ENCODE measurements at places on chromosomes 3 and 15. TPM values are rescaled to one million over a fixed set of nuclear protein-coding genes. Genes with fewer than 3 reads are reported as not detected.

Gene IL5RA
- not detected for total RNA-seq

Gene EPHB3
- total RNA-seq, result 8.4 TPM

Gene ATP10A
- 1.4 TPM for total RNA-seq

Gene LTF
- total RNA-seq, result not detected

Gene SRGAP3
- total RNA-seq, result 5.3 TPM

Gene SELENOK
- 44.1 TPM for total RNA-seq

Gene OXSM
- total RNA-seq, result 7.3 TPM

Gene CYP1A1
- 0.45 TPM for total RNA-seq

Gene ARRDC4
- 1.0 TPM for total RNA-seq

Gene C3orf49
- total RNA-seq, result not detected

GRCh38 chr3:14047841-14048240 is 76.8 kb downstream of the CHCHD4 start:
- DNase-seq, result no peak

GRCh38 chr15:78540871-78541743 is 863 bp downstream of the PSMA4 start:
- peak; percentile 26 for DNase-seq

- peak; percentile 83 for DNase-seq
These were observed 717 bp downstream of the PXK start for GRCh38 chr3:58333206-58334012.

DNA sequence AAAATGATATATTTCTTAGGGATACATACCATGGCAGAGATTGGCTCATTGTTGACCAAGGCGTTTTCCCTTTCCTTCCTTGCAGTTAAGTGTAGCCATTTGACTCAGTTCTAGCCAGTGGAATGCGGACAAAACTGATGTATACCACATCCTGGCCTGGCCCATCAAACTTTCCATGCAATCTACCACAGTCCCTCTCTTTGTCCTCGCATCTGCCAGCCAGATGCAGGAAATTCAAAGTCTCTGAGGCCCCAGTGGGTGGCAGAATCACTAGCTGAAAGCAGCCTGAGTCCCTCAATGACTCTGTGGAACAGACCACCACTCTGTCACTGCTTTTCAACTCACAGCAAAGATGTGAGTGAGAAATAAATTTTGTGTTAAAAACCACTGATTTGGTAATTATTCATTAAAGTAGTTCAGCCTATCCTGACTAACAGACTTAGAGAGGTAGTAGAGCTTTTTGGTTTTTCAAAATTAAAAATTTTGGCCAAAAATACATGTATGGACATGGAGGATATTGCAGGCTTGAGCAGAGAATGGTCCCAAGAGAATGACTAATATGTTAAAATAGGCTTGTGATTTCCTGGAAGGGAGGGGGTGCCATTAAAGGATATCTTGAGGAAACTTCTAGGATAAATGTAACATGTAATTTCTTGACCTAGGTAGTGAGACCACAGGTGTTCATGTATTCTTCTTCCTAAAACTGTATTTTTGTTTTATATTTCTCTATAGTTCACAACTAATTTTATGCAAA is 10.9 kb downstream of the LRRFIP2 start:
- DNase-seq, result peak; percentile 39

DNA sequence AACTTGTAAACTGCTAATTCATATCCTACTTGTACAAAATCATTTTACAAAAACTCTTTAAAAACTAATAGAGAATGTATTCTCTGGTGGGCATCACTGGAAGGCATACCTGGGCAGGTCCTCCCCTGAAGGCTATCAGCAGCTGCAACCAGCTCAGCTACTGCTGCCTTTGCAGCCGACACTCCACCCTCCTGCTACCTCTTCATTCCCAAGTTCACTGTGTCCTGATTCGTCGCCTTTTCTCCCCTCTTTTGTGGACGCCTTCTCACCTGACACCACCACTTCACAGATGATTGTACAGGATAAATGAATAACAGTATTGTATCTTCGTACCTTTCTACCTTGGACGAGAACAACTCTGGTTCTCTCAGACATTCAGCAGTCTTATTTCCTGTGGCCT is 28.9 kb downstream of the B4GALT4 start:
- no peak for DNase-seq

GRCh38 chr3:174120997-174121396 is 723.5 kb downstream of the NLGN1 start:
- no peak for DNase-seq

- DNase-seq, result no peak
These were observed 862.7 kb upstream of the SEMA6D start for GRCh38 chr15:46854564-46854963.

DNA sequence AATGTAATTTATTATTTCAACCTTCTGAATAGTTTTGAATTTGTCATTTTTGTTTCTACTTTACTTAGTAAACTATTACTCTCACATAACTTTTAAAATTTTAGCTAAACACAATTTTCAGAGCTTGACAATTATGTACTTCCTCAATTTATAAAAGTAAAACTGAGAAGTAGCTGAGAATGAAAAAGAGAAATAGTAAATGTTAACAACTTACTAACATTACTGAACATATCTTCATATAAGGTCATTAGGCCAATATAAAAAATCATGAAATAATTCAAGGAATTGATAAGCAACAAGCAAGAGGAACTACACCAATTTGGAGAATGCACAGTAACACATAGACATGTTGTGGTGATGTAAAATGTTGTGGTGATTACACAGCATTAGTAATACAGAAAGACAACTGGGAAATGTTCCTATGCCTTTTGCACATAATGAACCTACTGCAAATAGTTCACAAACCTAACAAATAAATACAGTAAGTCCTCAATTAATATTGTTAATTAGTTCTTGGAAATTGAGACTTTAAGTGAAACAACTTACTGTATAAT is 137.9 kb downstream of the CBLB start:
- DNase-seq, result no peak

GRCh38 chr3:180523040-180523439 is 78.9 kb upstream of the TTC14 start:
- no peak for DNase-seq

- DNase-seq, result no peak
These were observed 8.1 kb upstream of the CDIN1 start for GRCh38 chr15:36571301-36571700.

DNA sequence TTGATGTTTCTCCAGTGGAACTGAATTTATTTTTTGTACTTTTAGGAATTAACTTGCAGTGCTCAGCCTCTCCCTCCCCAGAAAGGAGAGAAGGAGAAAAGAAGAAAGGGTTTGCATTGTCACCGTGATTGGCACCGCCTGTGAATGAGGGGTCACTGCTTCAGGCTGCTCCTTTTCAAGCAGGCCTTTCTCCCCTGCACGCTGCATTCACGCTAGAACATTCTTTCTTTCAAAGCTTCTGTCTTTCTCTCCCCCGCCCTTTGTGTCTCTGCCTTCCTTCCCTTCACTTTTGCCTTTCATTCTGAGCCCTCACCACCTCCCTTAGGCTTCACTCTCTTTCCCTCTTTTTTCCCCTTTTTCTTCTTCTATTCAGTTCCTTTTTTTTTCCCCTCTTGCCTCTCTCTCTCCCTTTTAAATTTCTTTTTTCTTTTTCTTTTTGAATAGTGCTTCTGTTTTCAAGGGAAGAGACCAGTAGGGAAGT is 42.4 kb downstream of the ZNF710 start:
- DNase-seq, result no peak

GRCh38 chr15:69161079-69161877 is 843 bp downstream of the GLCE start:
- peak; percentile 65 for DNase-seq

DNA sequence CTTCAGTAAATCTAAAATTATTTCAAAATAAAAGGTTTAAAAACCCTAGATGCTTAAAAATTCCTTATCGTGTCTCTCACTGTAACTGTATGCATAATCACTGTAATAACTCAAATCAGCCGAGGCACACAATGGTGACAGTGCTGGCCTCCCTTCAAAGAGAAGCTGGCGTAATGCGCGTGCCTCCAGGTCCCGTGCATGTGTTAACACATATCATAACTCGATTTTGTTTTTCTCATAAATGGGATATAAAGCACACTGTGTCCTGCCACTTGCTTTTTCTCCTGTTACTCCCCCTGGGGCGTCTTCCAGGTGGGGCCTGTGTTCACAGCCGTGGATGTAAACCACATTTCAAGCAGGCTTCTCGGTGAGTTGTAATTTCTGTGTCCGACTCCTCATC is 56.0 kb downstream of the TPRA1 start:
- DNase-seq, result no peak

- no peak for DNase-seq
These were observed 27.8 kb downstream of the IQCF6 start for GRCh38 chr3:51751287-51751686.

DNA sequence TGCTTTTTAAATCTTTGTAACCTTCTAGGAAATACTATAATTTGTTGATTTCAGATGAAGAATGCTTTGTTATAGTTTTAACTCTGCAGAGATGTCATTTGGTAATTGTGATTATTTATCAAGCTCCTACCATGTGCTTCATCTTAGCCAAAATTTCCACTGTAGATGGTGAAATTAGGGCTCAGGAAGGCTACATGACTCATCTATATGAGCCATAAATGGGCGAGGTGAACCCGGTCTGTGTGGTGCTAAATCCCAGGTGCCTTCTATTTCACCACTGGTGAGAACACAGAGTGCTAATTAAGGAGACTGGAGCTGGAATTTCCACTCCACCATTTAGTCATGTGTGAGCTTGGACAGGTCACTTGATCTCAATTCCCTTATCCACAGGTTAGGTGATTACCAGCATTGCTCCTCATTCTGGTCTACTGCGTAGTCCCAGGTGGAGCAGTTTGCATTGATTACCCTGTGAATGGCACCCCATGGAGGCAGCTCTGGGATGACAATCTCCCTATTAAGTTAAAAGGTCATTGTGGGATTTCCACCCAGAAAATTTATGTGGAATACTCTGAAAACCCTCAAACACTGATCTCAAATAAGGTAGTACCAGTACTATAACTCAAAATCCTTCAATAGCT is 2.8 kb upstream of the CCR3 start:
- DNase-seq, result peak; percentile 8

DNA sequence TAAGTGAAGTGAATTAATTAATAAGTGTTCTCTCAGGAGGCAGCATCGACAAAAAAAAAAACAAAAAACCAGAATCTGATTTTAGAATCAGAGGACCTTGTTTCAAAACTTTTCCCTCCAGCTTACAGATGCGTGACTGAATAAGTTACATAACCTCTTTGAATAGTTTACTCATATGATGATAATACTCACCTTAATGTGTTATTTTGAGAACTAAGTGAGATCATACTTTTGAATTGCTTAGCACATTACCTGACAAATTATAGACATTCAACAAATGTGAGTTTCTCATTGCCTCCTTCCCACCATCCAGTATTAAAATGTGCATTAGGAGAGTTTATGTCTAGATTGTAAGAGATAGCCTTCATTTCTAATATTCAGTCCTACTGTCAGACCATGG is 94.0 kb downstream of the SOX2 start:
- DNase-seq, result no peak

- DNase-seq, result peak; percentile 25
These were observed 13.2 kb downstream of the DPH3 start for GRCh38 chr3:16251316-16252085.

GRCh38 chr3:45666757-45667431 is 22.3 kb upstream of the SACM1L start:
- DNase-seq, result no peak

GRCh38 chr3:108241146-108241545 is 18.9 kb upstream of the IFT57 start:
- DNase-seq, result no peak

DNA sequence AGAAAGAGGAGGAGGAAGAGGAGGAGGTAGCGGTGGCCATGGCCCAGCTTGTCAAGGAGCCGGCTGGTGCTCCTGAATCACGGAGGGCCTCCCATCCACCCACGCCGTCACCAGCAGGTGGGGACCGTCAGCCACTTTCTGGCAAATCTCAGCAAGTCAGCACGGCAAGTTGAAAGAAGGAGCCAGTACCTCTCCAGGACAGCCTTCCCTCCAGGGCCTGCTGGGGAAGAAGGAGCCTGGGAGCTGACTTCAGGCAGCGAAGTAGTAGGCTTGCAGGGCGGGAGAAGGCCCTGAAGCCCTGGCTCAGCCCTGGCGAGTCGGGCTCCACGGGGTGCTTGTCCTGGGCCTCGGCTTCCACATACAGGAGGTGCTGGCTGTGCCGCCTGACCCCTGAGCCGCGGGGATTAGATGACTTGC is 99.2 kb upstream of the TRPM1 start:
- peak; percentile 83 for DNase-seq

DNA sequence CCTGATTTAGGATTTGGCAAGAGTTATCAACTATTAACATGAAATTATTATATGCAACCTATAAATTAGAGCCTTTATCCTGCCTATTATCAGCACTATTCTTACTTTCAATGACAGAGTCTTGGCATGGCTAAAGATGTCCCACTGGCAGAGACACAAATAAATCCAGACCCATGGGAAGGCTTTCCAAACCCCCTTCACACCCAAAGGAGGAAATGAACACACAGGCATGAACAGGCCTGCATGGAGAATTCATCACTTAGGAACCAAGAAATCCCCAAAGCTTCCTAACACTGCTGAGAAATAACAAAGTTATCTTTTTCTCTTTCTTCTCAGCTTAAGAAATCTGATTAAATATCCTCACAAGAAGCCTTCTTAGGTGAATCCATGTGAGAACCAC is 213.9 kb downstream of the OCA2 start:
- no peak for DNase-seq

- DNase-seq, result no peak
These were observed 6.4 kb upstream of the ERICH6 start for GRCh38 chr3:150710097-150710496.
